Thoracic aorta (tissue), 2 donors: ENCODE measurements at places on chromosomes 13 and 19.

DNA sequence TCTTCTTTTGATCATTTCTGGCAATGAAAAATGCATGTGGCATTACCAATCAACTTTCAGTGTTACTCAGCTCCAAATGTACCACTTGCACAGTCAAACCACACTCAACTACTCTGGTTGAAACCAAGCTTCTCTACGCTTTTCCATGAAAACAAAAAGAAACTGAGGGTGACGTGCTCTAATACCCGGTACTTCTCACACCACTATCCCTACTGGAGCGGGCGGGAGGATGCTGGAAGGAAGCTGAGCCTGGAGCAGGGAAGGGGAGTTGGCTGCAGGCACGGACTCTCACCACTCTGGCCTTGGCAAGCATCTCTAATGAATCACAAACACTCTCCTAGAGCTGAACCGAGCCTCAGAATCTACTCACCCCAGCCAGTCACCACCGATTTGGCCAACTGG is 48.2 kb downstream of the STK24 start:
- DNase-seq: no peak

DNA sequence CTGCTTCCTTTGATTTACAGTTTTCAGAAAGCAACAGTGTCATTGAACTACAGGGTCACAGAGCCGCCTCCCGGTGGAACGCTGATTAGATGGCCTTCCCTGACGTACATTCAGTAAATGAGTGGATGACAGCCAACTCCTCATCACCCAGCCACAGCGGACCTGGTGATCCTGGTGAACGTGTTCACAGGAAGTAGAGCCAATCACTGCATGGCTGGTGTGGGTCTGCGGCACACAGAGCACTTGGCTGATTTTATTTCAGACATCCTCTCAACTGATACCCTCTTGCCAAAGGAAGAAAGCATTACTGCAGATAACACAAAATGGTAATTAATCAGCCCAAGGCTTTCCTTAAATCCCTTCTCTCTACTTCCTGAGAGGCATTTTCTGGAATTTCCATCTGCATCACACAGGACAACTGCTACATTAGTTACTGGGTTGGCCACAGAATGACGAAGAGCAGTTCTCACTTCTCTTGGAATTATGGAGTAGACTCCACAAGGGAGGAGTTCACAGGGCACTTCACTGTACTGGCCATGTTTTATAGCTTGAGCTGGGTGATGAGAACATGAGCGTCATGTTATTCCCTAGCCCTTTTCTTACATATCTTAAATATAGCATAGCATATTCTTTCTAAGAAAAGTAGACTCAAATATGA is 84.0 kb upstream of the SLC7A1 start:
- DNase-seq: no peak

DNA sequence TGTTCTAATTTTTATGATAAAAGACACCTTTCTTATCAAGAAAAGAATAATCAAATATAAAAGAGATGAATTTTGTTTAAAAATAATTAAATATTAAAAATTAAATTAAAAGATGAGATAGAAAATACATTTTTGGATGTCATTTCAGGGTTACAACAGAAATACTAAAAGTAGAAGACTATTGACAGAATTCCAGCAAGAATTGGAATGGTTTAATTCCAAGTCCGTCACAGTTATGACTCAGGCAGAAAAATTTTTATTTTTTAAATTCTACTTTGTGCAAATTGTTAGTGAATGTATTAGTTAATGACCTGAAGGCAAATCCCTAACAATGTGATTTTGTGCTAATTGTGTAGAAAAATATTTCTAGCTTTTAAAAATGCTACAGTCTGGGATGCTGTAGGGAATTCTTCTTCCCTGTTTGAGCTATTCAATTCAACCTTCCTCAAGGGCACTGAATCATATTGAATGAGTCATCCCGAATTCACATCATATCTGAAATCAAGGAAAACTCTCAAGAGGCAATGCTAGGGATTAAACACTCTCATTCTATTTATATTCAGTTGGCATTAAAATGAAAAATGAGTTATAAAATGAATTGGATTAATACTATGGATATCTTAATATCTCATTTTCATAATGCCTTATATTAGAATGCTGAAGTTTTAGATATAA is 633.5 kb upstream of the ATXN8OS start:
- DNase-seq: no peak

DNA sequence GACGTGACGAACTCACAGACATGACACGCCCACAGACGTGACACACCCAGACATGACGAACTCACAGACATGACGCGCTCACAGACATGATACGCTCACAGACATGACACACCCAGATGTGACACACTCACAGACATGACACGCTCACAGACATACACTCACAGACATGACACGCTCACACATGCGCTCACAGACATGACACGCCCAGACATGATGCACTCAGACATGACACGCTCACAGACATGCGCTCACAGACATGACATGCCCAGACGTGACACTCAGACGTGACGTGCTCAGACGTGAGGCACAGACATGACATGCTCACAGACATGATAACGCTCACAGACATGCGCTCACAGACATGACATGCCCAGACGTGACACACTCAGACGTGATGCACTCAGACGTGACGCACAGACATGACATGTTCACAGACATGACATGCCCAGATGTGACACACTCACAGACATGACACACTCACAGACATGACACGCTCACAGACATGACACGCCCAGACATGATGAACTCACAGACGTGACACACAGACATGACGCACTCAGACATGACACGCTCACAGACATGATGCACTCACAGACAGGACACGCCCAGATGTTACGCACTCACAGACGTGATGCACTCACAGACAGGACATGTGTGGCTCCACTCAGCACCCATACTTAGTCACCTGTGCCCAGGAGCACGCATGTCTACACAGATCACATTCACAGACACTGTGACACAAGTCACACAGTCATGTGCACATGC is 8.1 kb downstream of the ERFL start:
- no peak for DNase-seq

- no peak for DNase-seq
Observed at GRCh38 chr19:4208385-4209094, 20.8 kb upstream of the EBI3 start.

DNA sequence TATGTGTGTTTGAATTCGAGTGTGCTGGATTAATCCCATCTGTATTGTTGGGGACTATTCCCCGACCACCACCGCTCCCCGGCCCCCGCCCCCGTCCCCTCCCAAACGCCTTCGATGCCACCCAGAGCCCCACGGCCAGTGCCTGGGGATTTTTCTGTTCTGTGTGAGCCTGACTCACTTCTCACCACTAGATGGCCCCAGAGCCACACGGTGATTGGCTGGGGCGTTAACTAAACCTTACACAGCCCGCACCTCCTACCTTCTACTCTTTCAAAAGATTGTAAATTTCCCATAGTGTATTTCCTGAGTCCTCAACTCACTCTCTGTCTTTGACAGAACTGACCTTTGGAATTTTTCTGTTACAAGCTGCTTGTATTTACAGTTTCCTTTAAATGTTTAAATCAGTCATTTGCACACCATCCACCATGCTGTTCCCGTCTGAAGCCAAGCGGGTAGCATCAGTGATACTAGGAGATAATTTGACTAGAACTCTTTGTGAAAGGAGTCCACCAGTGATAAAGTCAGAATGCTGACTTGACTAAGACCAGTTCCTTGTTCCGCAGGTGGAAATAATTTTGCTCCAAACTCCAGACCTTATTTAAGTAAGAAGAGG is 61.4 kb downstream of the RFX2 start:
- DNase-seq: no peak

DNA sequence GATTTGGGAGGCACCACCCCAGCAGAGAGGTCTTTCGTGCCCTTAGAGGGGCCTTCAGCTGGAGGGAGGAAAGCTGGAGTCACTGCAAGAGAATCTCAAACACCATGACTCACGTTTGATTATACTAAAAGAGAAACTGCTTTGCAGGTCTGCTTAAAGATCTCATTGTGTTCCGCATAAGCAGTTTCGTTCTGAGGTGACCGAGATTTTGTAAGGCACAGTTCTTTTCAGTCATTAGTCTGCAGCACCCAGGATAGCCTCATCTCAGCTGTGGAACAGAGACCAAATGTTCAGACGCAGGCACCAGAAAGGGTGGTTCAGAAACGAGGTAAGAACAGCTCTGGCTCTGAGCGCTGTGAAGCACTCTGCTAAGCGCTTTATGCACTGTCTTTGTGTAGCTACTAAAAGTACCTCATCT is 71.2 kb upstream of the GTF3A start:
- no peak for DNase-seq

DNA sequence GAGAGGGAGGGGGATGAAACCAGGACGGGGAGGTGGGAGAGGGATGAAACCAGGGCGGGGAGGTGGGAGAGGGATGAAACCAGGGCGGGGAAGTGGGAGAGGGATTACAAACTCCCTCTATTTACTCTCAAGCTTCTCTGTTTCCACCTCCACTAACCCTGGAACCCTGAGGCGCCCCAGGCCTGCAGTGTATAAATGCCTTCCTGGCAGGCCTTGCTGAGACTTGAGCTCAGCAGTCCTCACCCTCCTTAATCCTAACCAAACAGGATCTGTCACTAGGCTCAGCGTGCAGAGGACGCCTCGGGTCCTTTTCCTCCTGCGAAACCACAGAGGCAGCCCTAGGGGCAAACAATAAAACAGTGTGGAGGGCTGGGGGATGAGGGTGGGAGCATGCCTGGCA is 32.1 kb upstream of the OR1M1 start:
- no peak for DNase-seq

DNA sequence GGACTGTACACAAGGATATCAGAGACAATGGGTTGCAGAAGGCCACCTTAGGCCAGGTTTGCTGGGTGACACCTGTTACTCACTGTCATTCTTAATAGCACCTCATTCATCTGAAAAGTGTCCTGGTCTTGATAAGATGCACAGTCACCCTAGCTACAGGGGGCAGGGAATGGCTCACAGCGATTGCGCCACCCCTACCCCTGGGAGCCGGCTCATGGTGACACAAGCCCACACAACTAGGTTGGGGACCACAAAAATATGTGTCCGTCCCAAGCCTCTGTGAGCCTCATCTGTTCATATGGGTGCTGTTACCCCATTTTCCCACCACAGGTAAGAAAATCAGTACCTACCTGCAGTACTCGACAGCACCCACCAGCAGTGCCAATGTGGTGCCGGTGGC is 23.4 kb downstream of the MED26 start:
- no peak for DNase-seq

GRCh38 chr19:960020-960419 is 24.1 kb upstream of the WDR18 start:
- no peak for DNase-seq

DNA sequence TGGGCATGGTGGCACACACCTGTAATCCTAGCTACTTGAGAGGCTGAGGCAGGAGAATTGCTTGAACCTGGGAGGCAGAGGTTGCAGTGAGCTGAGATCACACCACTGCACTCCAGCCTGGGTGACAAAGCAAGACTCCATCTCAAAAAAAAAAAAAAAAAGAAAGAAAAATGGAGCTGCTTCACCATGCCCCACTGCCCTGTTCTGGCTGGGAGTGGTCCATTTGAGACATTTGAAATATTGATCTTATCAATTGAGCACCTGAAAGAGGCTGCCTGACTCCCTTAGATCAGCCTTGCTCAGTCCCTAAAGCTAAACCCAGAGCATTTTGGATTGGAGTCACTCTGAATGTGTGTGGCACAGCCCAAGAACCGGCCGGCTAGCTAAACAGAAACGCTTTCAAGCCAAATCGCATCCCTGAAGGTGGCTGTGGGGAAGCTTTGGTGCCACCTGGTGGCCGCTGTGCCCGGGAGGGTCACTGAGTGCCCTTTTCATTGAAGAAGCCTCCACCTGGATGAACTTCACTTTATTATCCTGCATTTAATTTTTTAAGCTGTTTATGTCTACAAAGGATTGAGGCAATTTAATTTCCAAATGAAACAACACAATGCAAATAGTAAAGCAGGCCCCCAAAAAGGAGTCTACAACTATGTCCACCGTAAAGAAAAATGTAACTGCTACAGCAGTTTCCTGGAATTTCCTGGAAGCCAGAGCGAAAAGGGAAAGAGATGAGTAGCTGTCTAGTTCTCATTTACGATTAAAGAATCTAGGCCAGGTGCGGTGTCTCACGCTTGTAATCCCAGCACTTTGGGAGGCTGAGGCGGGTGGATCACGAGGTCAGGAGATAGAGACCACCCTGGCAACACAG is 53.1 kb upstream of the SERPINE3 start:
- DNase-seq: peak; percentile 15

DNA sequence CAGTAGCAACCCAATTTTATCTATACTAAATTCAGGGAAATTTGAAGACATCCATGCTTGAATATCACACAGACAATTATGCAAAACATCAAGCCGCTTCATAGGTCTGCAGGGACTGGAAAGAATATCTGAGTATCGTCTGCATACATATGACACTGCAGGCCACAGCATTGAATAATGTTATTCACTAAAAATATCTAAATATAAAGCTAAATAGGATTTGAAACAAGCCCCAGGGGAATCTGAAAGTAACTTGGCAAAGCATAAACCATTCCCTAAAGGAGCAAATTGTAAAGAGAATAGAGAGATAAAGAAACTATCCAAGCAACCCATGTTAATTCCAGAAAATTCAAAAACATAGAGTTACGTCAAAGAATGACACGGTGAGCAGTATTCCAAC is 1251.0 kb downstream of the PCDH17 start:
- no peak for DNase-seq

- DNase-seq: no peak
Observed at GRCh38 chr13:27765650-27766049, 26.6 kb upstream of the GSX1 start.
